ENCODE measurements at places on chromosomes 3 and 15.

DNA sequence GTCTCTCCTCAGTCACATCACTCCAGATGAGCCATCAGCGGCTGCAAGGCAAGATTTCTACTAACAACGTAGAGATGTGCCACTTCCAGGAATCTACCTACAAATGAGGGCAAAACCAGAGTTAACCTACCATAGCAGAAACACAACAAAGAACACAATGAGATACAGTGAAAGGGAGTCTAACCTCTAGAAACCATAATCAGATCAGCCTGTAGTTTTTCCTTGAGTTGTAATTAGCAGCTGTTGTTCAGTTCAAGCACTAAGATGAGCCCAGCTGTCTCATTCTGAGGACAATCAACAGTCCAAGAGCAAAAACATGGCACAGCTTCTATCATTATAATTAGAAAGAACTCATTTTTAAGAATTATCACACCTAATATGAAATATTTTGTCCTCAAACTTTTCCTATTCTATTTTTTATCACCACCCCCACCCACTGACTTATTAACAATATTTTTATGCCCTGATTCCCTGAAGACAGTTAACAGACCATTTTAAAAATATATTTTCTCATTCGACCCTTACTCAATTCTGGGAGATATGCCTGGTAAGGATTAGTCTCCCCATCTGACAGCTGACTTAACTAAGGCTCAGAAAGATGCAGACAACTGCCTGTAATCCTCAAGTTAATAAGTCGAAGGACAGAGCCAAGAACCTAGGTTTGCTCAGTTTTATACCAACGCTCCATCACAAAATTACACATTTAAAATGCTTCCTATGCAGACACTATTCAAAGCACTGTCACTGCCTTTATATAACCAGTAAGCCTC is 50.1 kb downstream of the MAGI1 start:
- no peak for DNase-seq

DNA sequence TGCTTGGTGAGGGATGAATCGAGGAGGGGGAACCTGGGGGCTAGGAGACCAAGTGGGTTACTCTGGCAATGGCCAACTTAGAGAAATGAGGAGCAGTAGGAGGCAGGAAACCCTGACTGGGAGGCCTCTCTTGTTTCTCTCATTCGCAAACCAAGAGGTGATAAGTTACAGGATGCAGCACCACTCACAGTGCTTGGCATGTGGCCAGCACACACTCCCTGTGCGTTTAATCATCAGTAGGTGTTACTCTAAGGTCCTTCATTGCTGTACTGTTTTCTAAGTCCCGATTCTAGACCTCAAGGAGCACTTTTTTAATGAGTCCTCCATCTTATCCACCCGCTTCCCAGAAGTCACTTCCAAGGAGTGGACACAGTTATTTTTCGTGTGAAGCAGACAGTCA is 314.1 kb upstream of the TRIM42 start:
- no peak for DNase-seq

GRCh38 chr3:36710606-36711005 is 53.7 kb downstream of the DCLK3 start:
- no peak for DNase-seq

- no peak for DNase-seq
These were observed 395.4 kb upstream of the ADAMTS9 start for GRCh38 chr3:65083240-65083639.
